Esophagus squamous epithelium (tissue), 5 donors: ENCODE measurements at places on chromosomes 1 and 21.

- DNase-seq = no peak
These were observed 99.2 kb downstream of the TPR start for GRCh38 chr1:186275822-186276221.

- DNase-seq = no peak
These were observed 4.1 kb downstream of the UQCRHL start for GRCh38 chr1:15803380-15803779.

DNA sequence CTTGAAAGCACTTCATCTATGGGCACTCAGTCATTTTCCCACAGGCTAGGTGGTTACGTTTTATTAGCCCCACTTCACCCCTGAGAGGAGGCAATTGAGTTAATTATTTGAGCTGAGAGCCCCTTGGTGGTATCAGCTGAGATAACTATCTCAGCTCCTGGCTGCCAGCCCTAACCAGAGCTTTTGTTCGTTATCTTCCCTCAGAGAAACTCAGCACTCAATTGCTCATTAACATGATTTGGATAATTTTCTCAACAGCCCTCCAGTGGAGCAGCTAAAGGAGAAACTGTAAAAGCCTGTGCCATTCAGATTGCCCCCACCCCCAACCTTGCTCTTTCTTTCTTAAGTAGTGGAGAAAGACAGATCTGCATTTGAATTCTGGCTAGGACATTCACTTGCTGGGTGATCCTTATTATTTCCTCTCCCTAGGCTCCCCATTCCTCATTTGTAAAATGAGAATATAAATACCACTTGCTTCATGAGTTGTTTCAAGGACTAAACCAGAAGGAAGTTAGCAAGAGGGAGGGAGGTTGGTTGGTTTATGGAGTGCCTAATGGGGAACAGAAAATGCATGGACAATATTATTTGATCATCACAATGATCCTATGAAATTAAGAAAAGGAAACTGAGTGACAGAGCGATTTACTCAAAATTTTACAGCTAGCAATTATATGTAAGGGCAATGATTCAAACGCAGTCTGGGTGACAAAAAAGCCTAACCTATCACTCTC is 218.7 kb upstream of the FGGY start:
- no peak for DNase-seq

DNA sequence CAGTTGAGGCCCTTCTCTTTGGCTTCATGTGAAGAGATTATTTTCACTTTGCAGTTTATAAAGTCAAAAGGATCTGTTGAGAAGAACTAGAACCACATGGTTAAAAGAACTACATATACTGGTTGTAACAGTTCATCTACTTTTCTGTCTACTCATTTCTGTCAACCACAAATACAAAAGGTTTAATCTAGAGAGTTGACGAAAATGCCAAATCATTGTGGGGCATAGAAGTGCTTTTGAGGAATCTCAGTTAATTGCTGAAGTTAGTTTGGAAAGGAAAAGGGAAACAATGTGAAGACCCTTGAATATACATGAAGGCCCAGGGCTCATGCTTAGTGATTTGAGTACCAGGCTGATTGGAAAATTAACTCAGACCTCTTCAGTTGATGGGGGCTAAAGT is 415.7 kb upstream of the ZP4 start:
- DNase-seq = no peak

DNA sequence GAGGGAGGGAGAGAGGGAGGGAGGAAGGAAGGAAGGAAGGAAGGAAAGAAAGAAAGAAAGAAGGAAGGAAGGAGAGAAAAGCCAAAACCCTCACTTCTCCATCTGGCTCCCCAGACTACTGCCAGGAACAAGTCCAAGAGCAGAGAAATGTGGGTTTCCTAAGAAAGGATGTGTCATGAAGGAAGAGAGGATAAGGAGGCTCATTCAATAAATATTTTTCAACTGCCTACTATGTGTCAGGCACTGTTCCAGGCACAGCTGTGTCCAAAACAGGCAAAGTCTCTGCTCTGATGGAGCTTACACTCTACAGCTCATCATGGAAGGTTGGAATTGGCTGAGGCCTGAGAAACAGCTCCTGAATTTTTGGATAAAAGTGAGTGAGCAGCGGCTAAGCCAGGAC is 42.6 kb upstream of the ATP2B4 start:
- no peak for DNase-seq

GRCh38 chr1:10664251-10664650 is 132.2 kb downstream of the CASZ1 start:
- DNase-seq = no peak

- DNase-seq = no peak
These were observed 52.7 kb downstream of the AGBL4 start for GRCh38 chr1:49971088-49971487.

- DNase-seq = no peak
These were observed 176.7 kb downstream of the GALNT2 start for GRCh38 chr1:230243583-230244353.

GRCh38 chr1:224525411-224526040 is 90.6 kb upstream of the CNIH3 start:
- DNase-seq = no peak

- DNase-seq = no peak
These were observed 32.2 kb upstream of the SNX27 start for GRCh38 chr1:151579436-151580225.

DNA sequence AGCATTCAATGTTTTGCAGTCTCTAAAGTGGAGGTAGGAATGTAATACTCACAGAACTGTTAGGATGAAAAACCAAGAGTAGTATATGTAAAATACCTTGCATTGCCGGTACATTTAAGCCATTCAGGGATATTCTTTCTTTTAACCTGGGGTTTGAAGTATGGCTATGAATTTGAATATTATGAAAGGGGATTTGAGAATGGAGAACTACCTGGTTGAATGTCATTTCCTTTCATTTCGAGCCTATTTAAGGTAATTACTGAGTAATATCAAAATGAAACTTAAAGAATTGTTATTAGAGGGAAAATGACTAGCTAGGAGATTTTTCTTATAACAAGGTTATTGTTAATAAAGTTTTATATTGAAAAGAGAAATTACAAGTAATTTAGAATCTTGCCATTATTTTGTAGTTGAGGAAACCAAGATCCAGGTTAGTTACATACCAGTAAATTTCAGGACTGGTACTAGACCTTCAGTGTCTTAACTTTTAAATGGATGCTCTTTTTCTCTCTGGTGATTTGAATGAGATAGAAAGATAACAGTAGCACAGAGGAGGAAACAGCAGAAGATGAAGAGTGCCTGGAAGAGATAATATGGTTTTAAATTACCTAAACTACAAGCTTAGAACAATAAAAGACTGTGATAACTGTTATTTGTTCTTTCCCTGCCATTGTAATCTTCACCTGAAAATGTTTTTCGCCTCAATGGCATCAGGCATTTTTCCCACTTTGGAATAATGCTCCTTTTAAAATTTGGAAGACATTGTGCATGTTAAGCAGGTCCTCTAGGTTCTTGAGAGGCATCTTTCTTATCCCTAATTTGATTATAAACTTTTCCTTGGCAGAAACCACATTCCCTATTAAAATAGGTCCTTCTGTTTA is 103.2 kb downstream of the PKN2 start:
- DNase-seq = no peak

DNA sequence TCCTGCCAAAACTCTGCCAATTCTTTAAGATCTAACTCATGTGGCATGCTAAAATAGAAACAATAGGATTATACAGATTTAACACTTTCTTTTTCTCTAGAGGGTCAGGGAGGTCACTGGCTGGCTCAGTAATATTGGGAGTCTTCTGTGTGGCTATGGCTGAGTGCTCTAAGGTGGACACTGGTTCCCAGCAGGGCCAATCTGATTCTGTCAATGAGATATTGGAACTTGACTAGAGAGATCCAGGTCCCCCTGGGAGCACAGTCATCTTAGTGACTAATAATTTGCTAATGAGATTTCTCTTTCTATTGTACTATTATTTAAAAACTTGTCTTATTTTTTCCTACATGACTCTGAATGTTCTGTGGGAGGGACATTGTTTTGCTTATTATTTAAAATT is 69.1 kb upstream of the ZP4 start:
- no peak for DNase-seq

GRCh38 chr1:112320058-112320457 is 76.0 kb upstream of the CTTNBP2NL start:
- no peak for DNase-seq

DNA sequence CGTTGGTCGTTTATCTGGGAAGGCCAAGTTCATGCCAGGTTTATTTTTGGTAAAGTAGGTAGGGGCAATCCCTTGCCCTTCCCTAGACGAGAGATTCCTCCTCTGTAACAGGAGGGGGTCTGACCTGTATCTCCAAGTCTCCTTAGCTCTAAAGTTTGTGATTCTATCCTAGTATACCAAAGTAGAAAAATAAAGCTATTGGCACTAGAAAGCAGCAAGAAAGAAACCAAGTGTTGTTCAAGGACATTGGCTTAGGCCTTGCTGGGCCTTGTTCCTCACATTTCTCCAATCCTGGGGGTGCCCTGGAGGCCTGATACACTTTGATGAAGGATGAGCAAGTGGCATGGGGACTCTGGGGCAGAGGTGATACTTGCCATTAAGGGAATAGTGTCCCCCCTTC is 814 bp downstream of the MTARC2 start:
- DNase-seq = no peak

GRCh38 chr1:221809091-221810029 is 67.5 kb upstream of the DUSP10 start:
- DNase-seq = no peak

DNA sequence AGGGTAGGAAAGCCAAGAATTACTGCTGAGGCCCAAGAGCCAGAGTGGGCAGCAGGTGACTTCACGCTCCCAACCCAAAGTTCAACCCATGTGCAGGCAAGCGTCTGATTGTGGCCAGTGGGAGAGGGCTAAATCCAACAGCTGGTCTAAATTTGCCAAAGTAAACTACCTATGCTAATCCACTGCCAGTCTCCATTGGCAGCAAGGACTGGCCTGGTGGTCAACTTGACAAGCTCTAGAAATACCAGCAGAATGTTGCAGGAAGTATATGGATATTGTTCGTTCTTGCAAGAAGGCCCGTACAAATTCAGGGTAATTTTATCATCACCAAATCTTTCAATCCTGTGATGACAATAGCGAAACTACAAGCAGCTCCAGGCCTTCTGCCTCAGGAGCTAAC is 1.5 kb downstream of the TMEM63A start:
- no peak for DNase-seq

GRCh38 chr1:34529935-34530859 is 224.7 kb upstream of the GJB5 start:
- DNase-seq = no peak

DNA sequence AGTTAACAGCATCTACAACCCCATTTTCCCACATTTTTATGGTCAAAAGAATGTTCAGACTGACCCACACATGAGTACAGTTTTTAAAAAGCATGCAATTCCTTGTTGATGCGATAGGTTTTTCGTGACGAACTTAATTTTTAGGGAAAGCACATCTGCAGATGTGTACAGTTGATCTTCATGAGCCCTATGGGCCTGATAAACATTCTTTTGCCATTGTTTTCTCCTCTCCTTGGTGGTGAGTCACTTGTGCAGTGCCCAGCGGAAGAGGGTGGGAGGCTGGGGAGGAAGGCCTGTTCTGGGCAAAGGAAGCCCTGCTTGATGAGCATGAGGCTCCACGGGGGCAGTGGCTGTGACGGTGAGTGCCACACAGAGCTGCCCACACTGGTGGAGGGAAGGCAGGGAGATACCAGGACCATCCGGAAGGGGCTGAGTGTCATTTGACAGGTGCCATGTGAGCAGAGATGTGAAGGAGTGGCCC is 5.3 kb downstream of the ARF1 start:
- DNase-seq = no peak

- DNase-seq = no peak
These were observed 93.5 kb downstream of the IER5 start for GRCh38 chr1:181181792-181182585.

DNA sequence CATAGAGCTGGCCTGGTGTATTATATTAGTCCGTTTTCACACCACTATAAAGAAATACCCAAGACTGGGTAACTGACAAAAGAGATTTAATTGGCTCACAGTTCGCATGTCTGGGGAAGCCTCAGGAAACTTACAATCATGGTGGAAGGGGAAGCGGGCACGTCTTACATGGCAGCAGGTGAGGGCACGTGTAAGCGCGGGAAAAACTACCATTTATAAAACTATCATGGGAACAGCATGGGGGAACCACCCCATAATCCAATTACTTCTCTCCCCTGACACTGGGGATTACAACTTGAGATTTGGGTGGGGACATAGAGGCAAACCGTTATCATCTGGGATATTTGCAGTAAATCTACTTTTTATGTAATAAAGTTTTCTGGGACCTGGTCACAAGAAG is 6.8 kb downstream of the IER5 start:
- DNase-seq = no peak

DNA sequence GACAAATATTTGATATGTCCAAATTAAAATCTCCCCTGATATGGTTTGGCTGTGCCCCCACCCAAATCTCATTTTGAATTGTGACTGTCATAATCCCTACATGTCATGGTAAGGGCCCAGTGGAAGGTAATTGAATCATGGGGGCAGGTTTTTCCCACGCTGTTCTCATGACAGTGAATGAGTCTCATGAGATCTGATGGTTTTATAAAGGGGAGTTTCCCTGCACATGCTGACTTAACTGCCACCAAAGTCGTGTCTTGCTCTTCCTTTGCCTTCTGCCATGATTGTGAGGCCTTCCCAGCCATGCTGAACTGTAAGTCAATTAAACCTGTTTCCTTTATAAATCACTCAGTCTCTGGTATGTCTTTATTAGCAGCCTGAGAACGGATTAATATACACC is 207.0 kb downstream of the BARHL2 start:
- no peak for DNase-seq

- no peak for DNase-seq
These were observed 149.4 kb downstream of the TIAM1 start for GRCh38 chr21:31194510-31195293.

DNA sequence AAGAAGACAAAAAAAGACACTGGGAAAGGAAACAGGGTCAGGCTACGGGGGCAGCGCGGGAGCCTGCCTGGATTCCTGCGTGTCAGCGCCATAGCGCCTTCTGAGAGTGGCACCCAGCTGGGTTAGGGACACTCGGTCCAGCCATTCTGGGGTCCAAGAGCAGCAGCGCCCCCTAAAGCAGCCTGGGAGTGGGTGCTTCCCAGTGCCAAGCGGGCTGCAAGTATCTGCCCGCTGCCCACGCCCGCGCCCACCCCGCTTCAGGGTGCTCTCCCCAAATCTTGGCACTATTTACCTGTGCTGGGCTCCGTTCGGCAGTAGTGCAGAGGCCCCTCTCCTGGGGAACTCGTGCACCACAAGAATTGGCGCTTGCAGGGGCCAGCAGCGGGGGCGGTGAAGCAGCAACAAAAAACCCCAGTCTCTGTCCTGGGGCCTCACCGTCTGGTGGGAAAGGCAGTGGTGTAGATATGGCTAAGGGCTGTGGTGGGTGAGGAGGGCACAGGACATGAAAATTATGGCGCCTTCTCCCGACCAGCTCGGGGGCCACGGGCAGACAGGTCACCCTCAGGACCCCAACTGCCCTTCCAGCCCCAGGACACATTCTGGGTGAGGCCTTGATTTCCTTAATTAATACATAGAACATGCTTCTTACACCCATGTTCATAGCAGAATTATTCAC is 24.1 kb upstream of the LBR start:
- DNase-seq = no peak

DNA sequence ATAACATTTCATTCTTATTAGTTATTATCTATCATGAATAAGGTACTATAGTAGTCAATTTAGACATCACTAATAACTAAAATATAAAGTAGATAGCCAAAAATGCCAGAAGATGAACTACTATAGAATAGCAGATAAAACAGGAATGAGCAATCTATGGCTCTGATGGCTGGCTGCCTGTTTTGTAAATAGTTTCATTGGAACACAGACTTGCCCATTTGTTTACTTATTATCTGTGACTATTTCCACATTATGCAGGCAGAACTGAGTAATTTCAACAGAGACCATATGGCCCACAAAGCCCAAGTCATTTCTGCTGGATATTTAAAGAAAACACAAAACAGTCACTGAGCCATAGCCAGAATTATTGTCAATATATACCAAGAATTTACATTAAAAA is 222.1 kb downstream of the COL24A1 start:
- DNase-seq = no peak
